Lung (tissue), 17 donors: ENCODE measurements at places on chromosomes 6 and 20.

DNA sequence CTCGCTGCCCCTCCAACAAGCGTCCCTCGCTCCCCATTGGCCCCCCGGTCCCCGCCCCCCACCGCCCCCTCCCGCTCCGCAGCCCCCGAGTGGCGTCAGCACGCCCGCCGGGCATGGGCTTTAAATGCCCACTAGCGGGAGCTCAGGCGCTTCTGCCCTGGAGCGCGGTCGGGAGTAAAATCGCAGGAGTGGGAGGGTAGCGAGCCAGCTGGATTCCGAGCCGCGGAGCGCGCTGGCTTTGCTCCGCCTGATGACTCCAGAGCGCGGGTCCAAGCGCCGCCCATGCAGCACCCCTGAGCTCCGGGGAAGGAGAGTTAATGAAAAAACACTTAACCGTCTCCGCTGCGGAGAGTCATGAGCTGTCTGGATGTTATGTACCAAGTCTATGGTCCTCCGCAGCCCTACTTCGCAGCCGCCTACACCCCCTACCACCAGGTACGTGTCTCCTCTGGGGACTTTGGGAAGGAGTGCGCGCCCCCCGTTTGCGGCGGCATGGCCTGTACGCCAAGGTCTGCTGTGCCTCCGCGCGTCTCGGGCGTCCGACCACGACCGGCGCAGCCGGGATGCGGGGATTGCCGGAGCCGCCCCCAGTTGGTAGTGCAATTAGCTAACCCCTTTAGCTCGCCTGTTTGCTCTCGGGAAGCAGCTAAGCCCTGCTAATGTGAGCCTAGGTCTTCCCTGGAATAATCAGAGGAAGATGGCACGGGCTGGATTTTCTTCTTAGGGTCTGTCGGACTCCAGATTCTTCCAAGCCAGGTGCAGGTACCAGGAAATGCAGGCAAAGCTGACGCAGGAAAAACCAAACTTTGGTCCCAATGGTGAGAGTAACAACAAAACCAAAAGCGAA, at the start of gene VGLL2:
Gene VGLL2, plus strand, starts transcription at position 149 of the 847 bp plus-strand sequence. Its CDS starts 206 bp downstream, at position 355.
- peak within 1 kb of the TSS; percentile 13 for H3K4me3 ChIP-seq
- no peaks in the 10 kb centered on the region for H3K36me3 ChIP-seq
- peaks cover 19% of the 10 kb centered on the region for H3K4me1 ChIP-seq

DNA sequence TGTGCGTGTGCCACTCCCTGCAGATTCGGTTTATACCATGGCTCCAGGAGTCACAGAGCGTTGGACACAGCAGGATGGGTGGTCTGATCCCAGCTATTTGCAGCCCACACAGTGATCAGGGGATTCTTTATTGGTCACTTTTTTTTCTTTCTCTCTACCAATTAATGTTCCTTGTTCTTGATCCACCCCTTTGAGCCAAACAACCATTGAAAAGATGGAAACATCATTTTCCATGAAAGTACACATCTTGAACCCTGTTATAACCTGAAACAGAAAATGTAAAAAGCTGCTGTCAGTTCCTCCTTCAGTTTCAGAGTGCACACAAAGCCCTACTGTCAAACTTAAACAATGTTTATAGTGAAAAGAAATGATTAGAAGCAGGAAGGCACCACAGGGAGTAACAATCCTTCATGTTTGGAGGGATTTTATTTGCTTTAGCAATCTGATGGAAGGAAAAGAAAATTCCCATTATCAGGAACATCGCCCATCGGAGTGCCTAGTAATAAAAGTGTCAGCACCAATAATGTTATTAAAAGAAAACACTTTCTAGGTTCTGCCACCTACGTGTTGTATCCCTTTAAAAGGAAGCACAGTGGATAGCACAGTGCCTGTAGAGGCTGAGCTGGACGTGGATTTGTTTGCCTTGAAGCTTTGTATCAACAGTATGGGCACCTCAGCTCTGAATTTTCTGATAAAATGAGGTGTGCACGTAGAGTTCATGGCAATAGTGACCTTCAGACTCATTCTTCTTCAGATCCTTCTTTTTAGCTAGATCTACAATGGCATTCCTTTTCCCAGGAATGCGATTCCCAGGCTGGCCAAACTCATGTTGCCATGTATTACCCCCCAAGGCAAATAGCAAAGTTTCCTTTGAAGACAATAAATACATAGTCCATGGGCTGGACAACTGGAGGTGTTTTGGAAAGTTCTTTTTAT, 16.1 kb upstream of the THBD start:
- no peaks in the 10 kb centered on the region for H3K36me3 ChIP-seq
- no peaks in the 10 kb centered on the region for H3K27me3 ChIP-seq
- H3K27ac ChIP-seq: no peak overlapping the region
- no peak for DNase-seq
- H3K4me3 ChIP-seq: no peak overlapping the region
- peaks cover 4% of the 10 kb centered on the region for H3K4me1 ChIP-seq

DNA sequence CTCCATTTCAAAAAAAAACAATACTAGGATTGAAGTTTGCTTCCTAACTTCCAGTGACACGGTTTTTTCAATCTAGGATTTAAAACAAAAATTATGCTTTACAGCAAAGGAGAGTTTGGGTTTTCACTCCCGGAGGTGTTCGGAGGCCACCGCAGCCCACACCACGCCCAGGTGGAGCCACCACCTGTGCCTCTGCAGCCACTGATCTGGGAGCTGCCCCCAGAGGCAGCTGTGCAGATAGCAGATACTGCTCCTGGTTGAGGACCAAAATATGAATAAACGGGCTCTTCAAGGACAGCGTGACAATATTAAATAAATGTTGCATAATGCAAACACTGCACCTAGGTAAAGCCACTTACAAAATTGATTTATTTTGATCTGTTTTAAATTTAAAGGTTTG, 30.2 kb downstream of the DLL1 start:
- H3K36me3 ChIP-seq: no peaks in the 10 kb centered on the region
- DNase-seq: no peak
- no peak overlapping the region for H3K27ac ChIP-seq

GRCh38 chr6:161694995-161695394, 421.1 kb upstream of the AGPAT4 start:
- no peaks in the 10 kb centered on the region for H3K36me3 ChIP-seq
- H3K4me1 ChIP-seq: no peaks in the 10 kb centered on the region
- no peak overlapping the region for H3K27ac ChIP-seq
- DNase-seq: no peak

DNA sequence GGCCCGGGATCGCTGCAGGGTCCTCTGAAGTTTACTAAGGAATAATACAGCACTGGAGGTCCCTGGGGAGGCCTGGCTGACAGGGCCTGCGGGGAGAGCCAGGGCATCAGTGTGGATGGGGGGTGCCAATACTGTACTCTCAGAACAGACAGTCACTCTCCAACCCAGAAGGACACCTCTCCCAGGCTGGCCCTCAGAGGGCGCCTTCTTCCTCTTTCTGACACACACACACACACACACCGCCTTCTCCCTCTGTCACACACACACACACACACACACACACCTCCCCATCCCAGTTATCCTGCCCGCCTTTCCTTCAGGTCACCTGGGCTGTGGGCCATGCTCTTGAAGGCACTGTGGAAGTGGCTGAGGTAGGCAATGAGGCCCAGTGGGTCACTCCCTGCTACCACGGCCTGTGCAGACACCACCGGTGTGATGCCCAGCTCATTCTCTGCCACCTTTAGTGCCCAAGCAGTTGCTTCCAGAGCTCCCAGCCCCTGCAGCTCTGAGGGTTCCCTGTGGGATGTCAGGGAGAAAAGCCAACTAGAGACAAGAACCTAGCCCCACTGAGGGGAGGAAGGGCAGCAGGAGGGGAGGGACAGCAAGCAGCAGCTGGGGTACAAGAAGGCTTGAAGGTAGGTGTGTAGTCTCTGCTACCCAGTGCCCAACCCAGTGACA, 7.5 kb downstream of the SMPD2 start:
- no peaks in the 10 kb centered on the region for H3K4me1 ChIP-seq
- no peak overlapping the region for H3K27ac ChIP-seq
- H3K36me3 ChIP-seq: no peaks in the 10 kb centered on the region
- H3K27me3 ChIP-seq: no peaks in the 10 kb centered on the region
- no peak for DNase-seq

DNA sequence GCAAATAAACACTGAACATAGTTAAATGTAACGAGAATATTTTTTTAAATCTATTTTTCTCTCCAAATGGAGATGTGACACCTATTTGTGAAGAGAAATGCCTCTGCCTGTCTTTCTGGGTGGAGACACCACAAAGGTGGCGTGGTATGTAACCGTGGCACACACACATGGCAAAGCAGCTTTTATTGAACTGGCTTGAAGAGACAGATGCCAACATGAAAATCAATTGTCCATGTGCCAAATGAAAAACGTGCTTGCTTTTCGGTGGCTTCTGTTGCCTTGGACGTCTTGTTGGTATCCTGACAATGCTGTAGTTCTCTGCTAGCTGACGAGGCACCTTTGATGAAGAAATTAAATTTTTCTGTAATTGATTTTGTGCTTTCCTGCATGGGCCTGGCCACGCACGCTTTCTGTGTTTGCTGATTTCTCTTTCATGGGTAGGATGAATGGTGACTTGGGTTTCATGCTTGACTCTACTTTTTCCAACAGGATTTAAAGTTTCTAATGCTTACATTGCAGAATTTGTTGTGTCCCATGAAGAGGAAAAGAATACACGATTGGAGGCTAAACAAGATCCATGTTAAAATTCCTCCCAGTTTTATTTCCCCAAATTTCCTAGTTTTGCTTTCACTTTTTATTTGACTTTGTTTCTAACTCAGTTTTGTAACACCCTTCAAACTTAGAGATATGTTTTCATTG, 202.6 kb downstream of the TMEM242 start:
- no peak for DNase-seq
- H3K4me3 ChIP-seq: no peak overlapping the region
- peaks cover 51% of the 10 kb centered on the region for H3K4me1 ChIP-seq
- no peak overlapping the region for H3K27ac ChIP-seq
- no peaks in the 10 kb centered on the region for H3K27me3 ChIP-seq

GRCh38 chr20:25672659-25673235, 23.9 kb downstream of the ZNF337 start:
- H3K4me3 ChIP-seq: no peak overlapping the region
- H3K27ac ChIP-seq: no peak overlapping the region
- DNase-seq: no peak
- H3K27me3 ChIP-seq: no peaks in the 10 kb centered on the region

DNA sequence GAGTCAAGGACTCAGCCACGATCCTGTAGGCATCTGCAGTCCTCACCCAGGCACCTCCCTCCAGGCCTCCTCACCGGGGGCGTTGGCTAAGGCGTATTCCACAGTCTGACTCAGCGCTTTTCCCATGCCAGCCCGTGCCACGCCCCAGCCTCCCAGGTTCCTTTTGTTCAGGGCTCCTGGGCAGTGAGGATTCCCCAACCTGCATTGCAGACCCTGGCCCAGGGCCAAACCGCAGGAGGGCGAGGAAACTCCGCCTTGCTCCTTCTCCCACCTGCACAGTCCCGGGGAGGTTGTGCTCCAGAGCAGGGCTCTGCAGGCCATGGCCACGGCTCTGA, 202.8 kb upstream of the CST7 start:
- H3K36me3 ChIP-seq: no peaks in the 10 kb centered on the region
- H3K27ac ChIP-seq: no peak overlapping the region
- no peak for DNase-seq
- H3K27me3 ChIP-seq: no peaks in the 10 kb centered on the region
- H3K4me3 ChIP-seq: no peak overlapping the region

GRCh38 chr20:2183381-2183780, 81.8 kb downstream of the STK35 start:
- peaks cover 12% of the 10 kb centered on the region for H3K27me3 ChIP-seq
- no peaks in the 10 kb centered on the region for H3K4me1 ChIP-seq
- H3K27ac ChIP-seq: no peak overlapping the region
- no peak for DNase-seq
- no peak overlapping the region for H3K4me3 ChIP-seq

DNA sequence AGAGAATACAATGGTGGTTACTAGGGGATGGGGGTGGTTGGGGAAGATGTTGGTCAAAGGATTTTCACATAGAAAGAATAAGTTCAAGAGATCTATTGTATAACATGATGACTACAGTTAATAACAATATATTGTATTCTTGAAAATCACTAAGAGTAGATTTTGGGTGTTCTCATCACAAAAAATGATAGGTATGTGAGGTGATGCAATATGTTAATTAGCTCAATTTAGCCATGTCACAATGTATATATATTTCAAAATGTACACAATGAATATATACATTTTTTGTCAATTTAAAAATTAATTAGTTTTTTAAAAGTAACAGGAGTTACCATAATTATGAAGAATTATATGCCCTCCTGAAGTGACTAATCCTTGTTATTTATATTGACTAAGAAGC, 22.3 kb downstream of the ZNF133 start:
- H3K27ac ChIP-seq: no peak overlapping the region
- no peak for DNase-seq
- no peaks in the 10 kb centered on the region for H3K27me3 ChIP-seq
- no peak overlapping the region for H3K4me3 ChIP-seq
- no peaks in the 10 kb centered on the region for H3K4me1 ChIP-seq
- peaks cover 13% of the 10 kb centered on the region for H3K36me3 ChIP-seq

DNA sequence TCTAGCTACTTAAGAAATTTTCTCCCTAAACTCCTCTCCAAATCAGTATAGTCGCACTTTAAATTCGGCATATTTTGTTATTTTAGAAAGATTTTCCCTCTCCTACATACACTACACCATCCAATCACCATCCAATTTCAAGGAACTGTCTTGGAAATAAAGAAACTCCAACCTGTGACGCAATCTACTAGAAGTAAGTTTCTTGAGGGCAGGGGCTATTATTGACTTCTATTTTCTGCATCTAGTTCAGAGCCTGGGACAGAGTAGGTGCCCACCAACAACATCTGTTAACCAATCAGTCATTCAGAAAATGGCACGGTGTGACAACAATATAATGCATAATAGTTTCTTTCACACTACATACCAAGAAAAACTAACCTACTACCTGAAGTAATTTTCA, 3.6 kb downstream of the ATG5 start:
- no peaks in the 10 kb centered on the region for H3K36me3 ChIP-seq
- H3K27ac ChIP-seq: no peak overlapping the region
- H3K27me3 ChIP-seq: no peaks in the 10 kb centered on the region
- no peak for DNase-seq

GRCh38 chr6:169955731-169956437, 204.5 kb downstream of the ERMARD start:
- H3K4me3 ChIP-seq: no peak overlapping the region
- H3K4me1 ChIP-seq: no peaks in the 10 kb centered on the region
- H3K36me3 ChIP-seq: no peaks in the 10 kb centered on the region
- DNase-seq: no peak

- peak; percentile 44 for DNase-seq
- H3K4me3 ChIP-seq: no peak overlapping the region
- no peaks in the 10 kb centered on the region for H3K27me3 ChIP-seq
- H3K27ac ChIP-seq: no peak overlapping the region
These were observed 719.7 kb upstream of the MARCKS start for GRCh38 chr6:113137426-113137825.

GRCh38 chr6:23114812-23115504, 545.6 kb downstream of the HDGFL1 start:
- H3K27me3 ChIP-seq: no peaks in the 10 kb centered on the region
- no peak overlapping the region for H3K27ac ChIP-seq
- H3K4me3 ChIP-seq: no peak overlapping the region

- no peak for DNase-seq
- no peaks in the 10 kb centered on the region for H3K36me3 ChIP-seq
- no peak overlapping the region for H3K4me3 ChIP-seq
- no peak overlapping the region for H3K27ac ChIP-seq
- no peaks in the 10 kb centered on the region for H3K27me3 ChIP-seq
- no peaks in the 10 kb centered on the region for H3K4me1 ChIP-seq
These were observed 219.8 kb upstream of the STXBP5 start for GRCh38 chr6:146984251-146984924.
